Articular chondrocyte of knee joint (primary cell): ENCODE measurements at places on chromosomes 7 and 10. TPM values are rescaled to one million over a fixed set of nuclear protein-coding genes. Genes with fewer than 3 reads are reported as not detected.

TMEM72 gene
- total RNA-seq = not detected in 2 replicates

ADRB1 gene
- total RNA-seq = not detected in 2 replicates

TMEM60 gene
- 22.5 and 23.6 TPM in 2 replicates for total RNA-seq

OR2A42 gene
- 0.22 and 0.26 TPM in 2 replicates for total RNA-seq

CDC14C gene
- 0.22 TPM in 1 of 2 replicates, not detected in the other for total RNA-seq

EBLN1 gene
- not detected in 2 replicates for total RNA-seq

JMJD1C gene
- 83.1 and 102 TPM in 2 replicates for total RNA-seq

CNPY1 gene
- total RNA-seq = not detected in 2 replicates

MKI67 gene
- 17.0 and 22.9 TPM in 2 replicates for total RNA-seq

SLIT1 gene
- under 0.01 TPM in 2 replicates for total RNA-seq

HTR7 gene
- under 0.01 and 0.11 TPM in 2 replicates for total RNA-seq

CUZD1 gene
- total RNA-seq = 0.43 and 0.91 TPM in 2 replicates

SFTPD gene
- total RNA-seq = 0.32 and 0.39 TPM in 2 replicates

OPN4 gene
- total RNA-seq = not detected in 2 replicates

KLF14 gene
- total RNA-seq = 0.13 TPM in 1 of 2 replicates, not detected in the other

ST7 gene
- total RNA-seq = 17.1 and 18.4 TPM in 2 replicates

UFSP1 gene
- total RNA-seq = 2.2 and 2.7 TPM in 2 replicates

LIPN gene
- not detected in 2 replicates for total RNA-seq

PLEKHS1 gene
- not detected in 2 replicates for total RNA-seq
